ENCODE measurements at places on chromosomes 16 and 17. TPM values are rescaled to one million over a fixed set of nuclear protein-coding genes. Genes with fewer than 3 reads are reported as not detected.

The COG8 gene
- total RNA-seq: 26.1 TPM

The ZACN gene
- total RNA-seq: not detected

The STX4 gene
- total RNA-seq: 33.3 TPM

The KRT33A gene
- total RNA-seq: not detected

The CA5A gene
- total RNA-seq: not detected

The MAPT gene
- total RNA-seq: 63.3 TPM

The SKAP1 gene
- 0.49 TPM for total RNA-seq

The CACNG1 gene
- not detected for total RNA-seq

The ATP1B2 gene
- total RNA-seq: 1.6 TPM

The ABCC3 gene
- not detected for total RNA-seq

The DNAAF1 gene
- 0.28 TPM for total RNA-seq

The SLC25A10 gene
- total RNA-seq: 8.8 TPM

The HASPIN gene
- 0.42 TPM for total RNA-seq

- H3K4me3 ChIP-seq: peak within 1 kb of the TSS; percentile 68
- H3K4me1 ChIP-seq: peaks cover 17% of the 10 kb centered on the region
- H3K27ac ChIP-seq: peak within 1 kb of the TSS; percentile 49
- H3K27me3 ChIP-seq: no peaks in the 10 kb centered on the region
- no peaks in the 10 kb centered on the region for H3K36me3 ChIP-seq
Measured at GRCh38 chr16:84819644-84820304, at the start of gene CRISPLD2. Gene CRISPLD2, plus strand, starts transcription at chr16:84819985. Its CDS starts 18,511 bp downstream, at chr16:84838496.

DNA sequence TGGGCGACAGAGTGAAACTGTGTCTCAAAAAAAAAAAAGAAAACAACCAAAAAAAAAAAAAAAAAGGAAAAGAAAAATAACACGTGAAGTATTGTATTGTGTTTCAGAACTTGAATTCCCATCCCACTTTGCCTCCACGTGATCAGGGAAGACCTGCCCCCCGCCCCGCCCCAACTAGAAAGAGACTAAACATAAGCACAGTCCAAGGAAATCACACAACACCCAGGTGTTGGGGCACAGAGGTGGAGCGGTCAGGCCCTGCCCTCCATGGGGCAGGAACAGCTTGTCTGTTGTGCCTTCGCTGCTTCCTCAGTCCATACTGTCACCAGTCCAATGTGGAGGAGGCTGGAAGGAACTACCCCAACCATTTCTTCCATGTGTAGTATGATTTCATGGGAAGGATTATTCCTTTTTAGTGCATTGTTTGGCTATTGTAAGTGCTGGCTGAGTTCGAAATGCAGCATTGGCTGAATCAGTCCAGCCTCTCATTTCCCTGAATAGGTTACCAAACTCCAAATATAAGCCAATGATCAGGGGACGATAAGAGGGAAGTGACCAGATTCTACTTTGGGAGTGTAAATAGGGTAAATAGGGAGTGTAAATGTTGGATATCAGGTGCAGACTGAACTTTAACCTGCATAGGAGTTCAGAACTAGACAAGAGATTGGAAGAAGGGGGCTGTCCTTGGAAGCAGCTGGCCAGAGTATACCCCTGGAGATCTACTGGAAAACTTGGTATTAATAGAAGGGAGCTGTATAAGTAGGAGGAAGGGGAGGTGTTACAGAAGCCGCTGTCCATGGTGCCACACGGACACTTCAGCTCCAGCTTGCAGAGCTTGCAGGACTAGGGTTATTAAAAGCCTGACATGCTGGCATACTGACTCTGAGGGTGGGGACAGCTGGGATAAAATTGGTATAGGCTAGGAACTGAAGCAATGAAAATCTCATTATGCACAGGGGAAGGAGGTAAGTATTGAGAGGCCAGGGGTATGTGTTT lies 50.7 kb downstream of the TANGO6 start:
- no peak overlapping the region for H3K27ac ChIP-seq
- H3K4me1 ChIP-seq: no peaks in the 10 kb centered on the region
- DNase-seq: peak; percentile 33

- DNase-seq: peak; percentile 43
- H3K36me3 ChIP-seq: no peaks in the 10 kb centered on the region
- no peaks in the 10 kb centered on the region for H3K27me3 ChIP-seq
- H3K4me1 ChIP-seq: no peaks in the 10 kb centered on the region
- H3K4me3 ChIP-seq: no peak overlapping the region
Measured at GRCh38 chr16:70788668-70789594, 12.0 kb downstream of the VAC14 start.

DNA sequence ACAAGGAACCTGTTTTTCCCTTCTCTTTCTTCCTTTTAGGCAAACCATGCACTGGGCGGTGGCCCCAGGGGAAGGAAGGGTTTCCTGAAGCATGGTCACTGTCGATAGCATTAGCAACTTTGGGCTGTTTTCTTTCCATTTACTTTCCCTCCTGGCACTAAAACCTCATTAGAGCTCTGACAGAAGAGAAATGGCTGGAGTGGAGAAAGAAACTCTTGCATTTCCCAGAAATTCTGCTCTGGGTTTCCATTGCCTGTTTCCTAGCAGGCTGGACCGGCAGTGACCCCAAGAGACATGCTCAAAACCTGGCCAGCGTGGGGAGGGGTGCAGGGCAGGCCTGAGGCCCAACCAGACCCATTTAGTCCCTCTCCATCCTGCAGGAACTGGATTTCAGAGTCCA lies 230.7 kb upstream of the CCL2 start:
- H3K27ac ChIP-seq: no peak overlapping the region
- H3K36me3 ChIP-seq: no peaks in the 10 kb centered on the region
- H3K4me1 ChIP-seq: no peaks in the 10 kb centered on the region
- peaks cover 17% of the 10 kb centered on the region for H3K27me3 ChIP-seq
- no peak overlapping the region for H3K4me3 ChIP-seq
- DNase-seq: no peak

GRCh38 chr17:61009663-61010062 lies 332.0 kb downstream of the BCAS3 start:
- H3K4me3 ChIP-seq: no peak overlapping the region
- no peak for DNase-seq
- no peaks in the 10 kb centered on the region for H3K36me3 ChIP-seq

- DNase-seq: no peak
- H3K27ac ChIP-seq: no peak overlapping the region
- H3K36me3 ChIP-seq: peaks cover 10% of the 10 kb centered on the region
- no peak overlapping the region for H3K4me3 ChIP-seq
- no peaks in the 10 kb centered on the region for H3K27me3 ChIP-seq
- peaks cover 14% of the 10 kb centered on the region for H3K4me1 ChIP-seq
Measured at GRCh38 chr17:82754297-82755208, 2.7 kb downstream of the TBCD start.

DNA sequence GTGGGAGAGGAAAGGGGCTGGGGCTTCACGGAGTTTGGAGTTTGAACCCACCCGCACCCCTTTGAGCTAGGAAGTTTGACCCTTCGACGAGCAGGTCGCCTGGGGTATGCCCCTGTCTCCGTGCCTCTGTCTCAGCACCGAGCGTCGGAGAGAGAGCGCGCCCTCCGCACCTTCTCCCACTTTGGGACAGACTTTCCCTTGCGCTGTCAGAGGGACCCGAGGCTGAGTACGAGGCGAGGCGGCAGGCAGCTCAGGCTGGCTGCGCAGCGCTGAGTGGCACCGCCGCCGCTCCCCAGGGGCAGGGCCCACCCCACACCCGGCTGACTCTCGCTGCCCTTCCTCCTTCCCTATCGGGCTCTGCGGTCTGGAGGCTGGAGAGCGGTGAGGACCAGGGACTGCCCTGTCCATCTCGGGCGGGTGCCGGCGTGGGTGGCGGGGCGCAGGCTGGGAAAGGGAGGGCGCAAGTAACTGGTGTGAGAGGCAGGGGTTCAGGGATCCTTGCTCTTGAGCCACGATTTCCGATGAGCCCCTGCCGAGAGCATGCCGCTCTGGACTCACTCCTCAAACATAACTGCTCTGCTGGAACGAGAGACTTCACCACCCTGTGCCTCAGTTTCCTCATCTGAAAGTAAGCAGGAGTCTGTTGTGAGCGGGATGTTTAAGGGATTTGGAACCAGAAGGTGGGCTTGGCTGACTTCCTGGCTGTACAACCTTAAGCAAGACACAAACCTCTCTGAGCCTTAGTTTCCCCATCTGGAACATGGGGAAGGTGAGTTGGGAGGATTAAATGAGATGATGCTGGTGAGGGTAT lies 981 bp downstream of the BEAN1 start:
- DNase-seq: peak; percentile 28
- H3K27me3 ChIP-seq: peaks cover 24% of the 10 kb centered on the region
- H3K4me3 ChIP-seq: peak overlapping the region; percentile 66
- no peak overlapping the region for H3K27ac ChIP-seq

- no peaks in the 10 kb centered on the region for H3K27me3 ChIP-seq
- peak within 1 kb of the TSS; percentile 91 for H3K4me3 ChIP-seq
- H3K36me3 ChIP-seq: peaks cover 26% of the 10 kb centered on the region
- peak within 1 kb of the TSS; percentile 85 for H3K27ac ChIP-seq
Measured at GRCh38 chr17:42997984-42998938, at the start of gene RPL27. Gene RPL27, plus strand, starts transcription at chr17:42998419. Its CDS starts 332 bp downstream, at chr17:42998751.

- peaks cover 16% of the 10 kb centered on the region for H3K27me3 ChIP-seq
- no peaks in the 10 kb centered on the region for H3K36me3 ChIP-seq
- DNase-seq: no peak
- H3K4me3 ChIP-seq: no peak overlapping the region
- peaks cover 9% of the 10 kb centered on the region for H3K4me1 ChIP-seq
- H3K27ac ChIP-seq: no peak overlapping the region
Measured at GRCh38 chr16:15803618-15804017, 53.2 kb downstream of the MYH11 start.

DNA sequence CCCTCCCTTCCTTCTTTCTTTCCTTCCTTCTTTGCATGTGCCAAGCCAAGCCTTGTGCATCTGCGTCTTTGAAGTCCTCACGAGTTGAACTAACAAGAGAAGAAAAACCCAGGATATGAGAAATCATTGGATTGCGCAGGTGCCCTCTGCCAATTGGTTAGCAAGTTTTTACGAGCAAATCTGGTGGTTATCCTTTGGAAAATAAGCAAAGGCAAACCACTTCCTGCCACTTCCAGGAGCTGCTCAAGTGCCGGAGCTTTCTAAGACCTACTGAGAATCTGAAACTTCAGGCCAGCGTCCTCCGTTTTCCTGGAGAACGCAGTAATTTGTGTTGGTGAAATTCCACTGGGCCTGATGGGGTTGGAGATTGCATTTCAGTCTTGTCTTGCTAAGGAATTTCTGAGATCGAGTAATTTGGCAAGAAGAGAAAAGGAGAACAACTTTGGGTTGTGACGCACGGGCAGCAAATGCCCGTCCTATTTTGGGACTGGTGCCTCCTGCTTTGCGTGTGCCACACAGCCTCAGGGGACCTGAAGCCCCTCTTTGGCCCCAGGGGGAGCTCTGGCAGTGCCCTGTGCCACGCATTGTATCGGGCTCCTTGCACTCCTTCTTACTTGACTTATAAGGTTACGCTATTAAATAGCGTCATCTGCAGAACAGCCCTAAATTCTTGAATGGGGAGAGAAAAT lies 56.4 kb downstream of the CMIP start:
- DNase-seq: no peak
- peaks cover 85% of the 10 kb centered on the region for H3K4me1 ChIP-seq
- no peaks in the 10 kb centered on the region for H3K36me3 ChIP-seq
- H3K27ac ChIP-seq: peak overlapping the region; percentile 8

DNA sequence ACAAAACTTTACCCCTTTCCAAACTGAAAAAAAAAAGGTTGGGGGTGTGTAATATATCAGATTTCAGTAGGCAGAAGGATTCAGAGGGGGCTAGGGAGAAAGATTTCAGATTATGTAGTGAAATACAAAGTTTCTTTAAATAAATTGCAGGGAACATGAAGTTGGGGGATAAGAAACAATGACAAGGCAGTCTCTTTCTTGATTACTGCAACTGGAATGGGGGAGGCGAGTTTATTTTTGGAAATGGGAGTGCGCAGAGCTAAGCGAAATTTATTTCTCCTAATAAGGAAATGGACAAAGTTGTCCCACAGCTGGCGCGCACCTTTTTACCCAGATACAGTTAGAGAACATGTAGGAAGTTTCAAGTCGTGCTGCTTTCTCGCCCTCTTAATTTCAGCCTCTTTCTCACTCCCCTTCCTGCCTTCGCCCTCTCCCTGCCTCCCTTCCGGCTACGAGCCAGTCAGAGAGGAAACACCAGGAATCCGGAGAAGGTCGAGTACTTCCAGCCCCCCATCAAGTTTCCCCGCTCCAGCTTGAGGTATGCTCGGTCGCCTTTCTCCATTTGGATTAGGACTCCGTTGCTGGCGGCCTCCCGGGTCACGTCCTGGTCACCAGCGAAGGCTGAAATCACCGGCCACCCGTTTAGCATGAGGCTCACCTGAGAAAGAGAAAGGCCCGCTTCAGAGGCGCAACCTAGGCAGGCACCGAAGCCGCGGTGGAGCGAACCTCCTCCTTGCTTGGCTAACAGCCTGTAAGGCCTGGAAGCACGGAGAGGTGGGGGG lies 2.5 kb downstream of the CBLN1 start:
- H3K36me3 ChIP-seq: no peaks in the 10 kb centered on the region
- DNase-seq: no peak
- H3K4me1 ChIP-seq: peaks cover 24% of the 10 kb centered on the region

- no peak overlapping the region for H3K4me3 ChIP-seq
- no peaks in the 10 kb centered on the region for H3K4me1 ChIP-seq
- H3K36me3 ChIP-seq: no peaks in the 10 kb centered on the region
- no peak overlapping the region for H3K27ac ChIP-seq
- no peaks in the 10 kb centered on the region for H3K27me3 ChIP-seq
- DNase-seq: no peak
Measured at GRCh38 chr17:8828517-8828875, 29.3 kb upstream of the MFSD6L start.

DNA sequence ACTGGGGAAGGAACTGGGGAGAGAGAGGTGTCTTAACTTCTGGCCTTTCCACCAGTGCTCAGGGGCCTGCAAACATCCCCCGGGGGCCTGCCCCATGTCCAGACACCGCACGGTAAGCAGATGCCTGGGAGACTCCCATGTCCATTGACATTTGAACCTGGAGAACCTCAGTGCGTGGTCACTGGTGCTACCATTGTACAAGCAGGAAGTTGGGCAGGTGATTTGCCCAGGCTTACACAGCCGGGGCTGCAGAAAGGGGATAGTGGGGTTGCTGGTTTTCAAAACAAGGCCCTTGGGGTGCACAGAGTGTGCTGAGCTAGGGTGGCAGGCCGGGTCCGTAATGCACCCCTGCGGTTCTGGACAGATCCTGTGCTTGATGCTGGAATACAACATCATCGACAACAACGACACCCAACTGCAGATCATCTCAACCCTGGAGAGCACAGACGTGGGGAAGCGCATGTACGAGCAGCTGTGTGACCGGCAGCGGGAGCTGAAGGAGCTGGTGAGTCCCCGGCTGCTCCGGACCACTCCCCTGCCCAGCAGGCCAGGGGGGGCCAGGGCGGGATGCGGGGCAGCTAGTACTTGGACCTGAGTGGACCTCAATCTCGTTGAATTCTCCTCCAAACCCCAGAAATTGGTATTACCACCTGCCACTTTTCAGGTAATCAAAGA lies 77.7 kb upstream of the PLCG2 start:
- H3K36me3 ChIP-seq: no peaks in the 10 kb centered on the region
- H3K4me1 ChIP-seq: peaks cover 12% of the 10 kb centered on the region
- H3K27ac ChIP-seq: no peak overlapping the region
- no peaks in the 10 kb centered on the region for H3K27me3 ChIP-seq
- H3K4me3 ChIP-seq: no peak overlapping the region

DNA sequence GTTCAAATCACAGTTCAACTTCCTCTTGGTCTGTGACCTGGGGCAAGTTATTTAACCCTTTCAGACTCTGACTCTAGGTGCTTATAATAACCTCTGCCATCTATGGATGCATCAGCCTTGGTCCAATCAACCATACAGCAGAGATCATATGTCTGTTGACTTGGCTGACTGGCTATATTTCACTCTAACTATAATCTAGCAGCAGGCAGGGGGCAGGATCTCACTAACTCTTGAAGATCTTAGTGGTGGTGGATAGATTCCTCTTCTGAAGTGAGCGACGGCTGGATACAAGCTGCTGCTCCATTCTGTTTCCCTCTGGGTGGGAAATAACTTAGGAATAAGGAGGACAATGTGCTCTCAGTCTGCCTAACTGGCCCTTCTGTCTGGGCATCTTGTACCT lies 146.6 kb downstream of the SKAP1 start:
- H3K27me3 ChIP-seq: peaks cover 13% of the 10 kb centered on the region
- no peaks in the 10 kb centered on the region for H3K4me1 ChIP-seq
- no peak overlapping the region for H3K27ac ChIP-seq
- H3K36me3 ChIP-seq: no peaks in the 10 kb centered on the region

All from heart right ventricle (tissue), 16 donors.